ENCODE measurements at places on chromosomes 7 and 10.

DNA sequence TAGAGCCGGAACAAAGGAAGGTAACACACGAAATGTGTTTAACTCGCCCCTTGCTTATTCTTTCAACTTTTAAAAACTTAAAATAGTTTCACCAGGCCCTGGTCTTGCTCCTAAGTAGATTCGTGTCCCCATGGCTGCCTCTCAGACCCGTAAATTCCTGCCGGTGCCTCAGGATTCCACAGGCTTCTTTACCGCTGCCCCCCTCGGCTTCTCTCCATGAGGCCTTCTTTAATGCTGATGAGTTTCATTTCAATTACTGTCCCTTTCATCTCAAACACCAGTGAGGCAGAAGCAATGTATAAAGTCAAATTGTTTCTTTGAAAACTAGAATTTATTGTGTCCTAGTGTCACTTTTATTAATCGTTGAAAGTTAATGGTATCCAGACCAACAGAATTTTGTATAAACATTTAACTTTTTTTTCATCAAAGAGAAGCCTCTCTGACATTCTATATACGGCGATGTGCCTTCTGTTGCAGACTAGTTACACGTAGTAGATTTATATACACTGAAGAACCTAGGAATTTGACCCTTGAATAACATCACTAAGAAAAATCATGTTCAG lies 225.2 kb downstream of the C7orf25 start:
- no peak for DNase-seq

- DNase-seq: no peak
These were observed 20.4 kb downstream of the BCCIP start for GRCh38 chr10:125843603-125844329.

DNA sequence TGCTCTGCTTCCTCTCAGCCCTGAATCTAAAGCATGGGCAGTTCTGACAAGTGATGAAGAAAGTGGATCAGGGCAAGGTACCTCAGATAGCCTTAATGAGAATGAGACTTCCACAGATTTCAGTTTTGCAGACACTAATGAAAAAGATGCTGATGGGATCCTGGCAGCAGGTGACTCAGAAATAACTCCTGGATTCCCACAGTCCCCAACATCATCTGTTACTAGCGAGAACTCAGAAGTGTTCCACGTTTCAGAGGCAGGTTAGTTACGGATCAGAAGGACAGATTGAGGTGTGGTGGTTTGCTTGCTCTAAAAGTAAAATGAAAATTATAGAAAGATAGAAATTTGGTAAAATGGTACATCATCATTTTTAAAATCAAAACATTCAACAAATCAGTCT lies 130.4 kb downstream of the AASS start:
- DNase-seq: no peak

DNA sequence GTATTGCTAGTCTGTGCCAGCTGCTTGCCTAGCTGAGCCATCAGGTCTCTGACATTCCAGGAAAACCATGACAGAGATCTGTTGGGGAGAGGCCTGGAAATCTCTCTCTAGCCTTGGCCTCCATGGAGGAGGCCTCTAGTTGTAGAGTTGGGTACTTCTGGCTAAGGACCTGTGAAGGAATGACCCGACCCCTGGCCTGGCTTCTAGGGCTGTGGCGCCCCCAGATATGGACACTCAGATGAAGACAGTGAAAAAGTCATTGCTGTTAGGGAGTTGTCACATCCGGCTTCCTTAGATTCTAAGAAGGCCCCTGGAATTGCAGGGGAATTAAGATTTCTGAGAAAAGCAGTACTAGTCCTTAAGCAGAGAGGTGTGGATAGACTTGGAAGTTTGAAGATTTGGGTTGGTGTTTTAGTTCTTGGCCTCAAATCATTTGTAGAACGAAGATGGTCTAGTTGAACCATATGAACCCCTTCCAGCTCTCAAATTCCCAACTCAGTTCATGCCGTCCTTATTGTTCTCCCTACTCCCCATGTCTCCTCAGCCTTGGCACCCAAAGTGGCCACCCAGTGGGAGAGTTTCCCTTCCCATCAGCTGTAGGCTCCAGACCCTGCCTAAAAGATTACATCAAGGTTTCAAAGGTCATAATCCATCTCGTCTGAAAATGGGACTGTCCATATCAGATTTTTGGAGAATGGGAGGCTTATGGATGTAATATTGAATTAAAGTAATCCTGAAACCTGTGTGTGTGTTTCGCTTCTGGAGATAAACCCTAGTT lies 7.0 kb downstream of the HHEX start:
- no peak for DNase-seq

GRCh38 chr7:90629297-90629918 lies 33.3 kb downstream of the CDK14 start:
- peak; percentile 83 for DNase-seq

DNA sequence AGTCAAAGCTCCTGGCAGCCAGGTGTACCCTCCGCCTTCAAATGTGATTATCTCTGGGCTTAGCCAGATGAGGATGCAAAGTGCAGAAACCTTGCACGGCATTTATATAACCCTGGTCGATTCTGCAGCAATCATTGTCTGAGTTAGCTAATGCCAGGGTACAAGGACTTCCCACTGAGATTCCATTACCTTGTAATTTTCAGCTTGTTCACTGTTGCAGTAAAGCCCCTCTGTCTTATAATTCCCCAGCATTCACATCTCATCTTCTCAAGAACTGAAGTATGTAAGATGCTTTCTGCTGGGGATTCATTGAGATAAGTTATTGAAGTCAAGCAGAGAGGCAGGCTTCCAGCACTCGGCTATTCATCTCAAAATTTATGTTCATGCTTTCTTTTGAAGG lies 1090.6 kb upstream of the AUTS2 start:
- no peak for DNase-seq

DNA sequence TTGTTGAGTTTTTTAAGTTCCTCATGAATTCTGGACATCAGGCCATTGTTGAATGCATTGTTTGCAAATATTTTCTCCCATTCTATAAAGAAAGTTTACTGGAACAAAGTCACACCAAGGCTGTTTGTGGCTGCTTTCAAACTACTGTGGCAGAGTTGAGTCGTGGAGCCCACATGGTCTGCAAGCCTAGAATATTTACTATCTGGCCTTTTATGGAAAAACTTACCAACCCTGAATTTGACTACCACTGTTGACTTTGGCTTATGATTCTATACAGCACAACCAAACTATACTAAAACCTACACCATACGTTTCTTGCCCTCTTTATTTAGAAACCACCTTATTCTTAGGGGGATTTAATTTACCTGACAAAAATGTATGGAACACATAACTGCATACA lies 239.1 kb downstream of the KCNMA1 start:
- DNase-seq: no peak

GRCh38 chr10:27447540-27447939 lies 56.6 kb upstream of the RAB18 start:
- DNase-seq: no peak

Measured in NAMALWA (cell line).